ENCODE measurements at places on chromosomes 2 and 18. TPM values are rescaled to one million over a fixed set of nuclear protein-coding genes. Genes with fewer than 3 reads are reported as not detected.

Gene ARHGAP15
- total RNA-seq: 18.5 TPM

Gene ALS2
- 24.7 TPM for total RNA-seq

Gene FAM237A
- total RNA-seq: not detected

Gene RFTN2
- 4.3 TPM for total RNA-seq

Gene MCFD2
- 82.3 TPM for total RNA-seq

Gene UPP2
- total RNA-seq: not detected

Gene HRH4
- 2.0 TPM for total RNA-seq

Gene PRKAG3
- total RNA-seq: not detected

Gene RESP18
- not detected for total RNA-seq

Gene ACADL
- 45.4 TPM for total RNA-seq

Gene DLX1
- total RNA-seq: not detected

Gene VWA3B
- total RNA-seq: 7.9 TPM

Gene MROH2A
- not detected for total RNA-seq

Gene MTA3
- 23.5 TPM for total RNA-seq

Gene LYG2
- total RNA-seq: not detected

Gene CRYBA2
- not detected for total RNA-seq
